Pancreas (tissue), 10 donors: ENCODE measurements at places on chromosomes 2 and 18. TPM values are rescaled to one million over a fixed set of nuclear protein-coding genes. Genes with fewer than 3 reads are reported as not detected.
A peak's percentile ranks its signal among the peaks of the same experiment; 100 is the strongest.

DNA sequence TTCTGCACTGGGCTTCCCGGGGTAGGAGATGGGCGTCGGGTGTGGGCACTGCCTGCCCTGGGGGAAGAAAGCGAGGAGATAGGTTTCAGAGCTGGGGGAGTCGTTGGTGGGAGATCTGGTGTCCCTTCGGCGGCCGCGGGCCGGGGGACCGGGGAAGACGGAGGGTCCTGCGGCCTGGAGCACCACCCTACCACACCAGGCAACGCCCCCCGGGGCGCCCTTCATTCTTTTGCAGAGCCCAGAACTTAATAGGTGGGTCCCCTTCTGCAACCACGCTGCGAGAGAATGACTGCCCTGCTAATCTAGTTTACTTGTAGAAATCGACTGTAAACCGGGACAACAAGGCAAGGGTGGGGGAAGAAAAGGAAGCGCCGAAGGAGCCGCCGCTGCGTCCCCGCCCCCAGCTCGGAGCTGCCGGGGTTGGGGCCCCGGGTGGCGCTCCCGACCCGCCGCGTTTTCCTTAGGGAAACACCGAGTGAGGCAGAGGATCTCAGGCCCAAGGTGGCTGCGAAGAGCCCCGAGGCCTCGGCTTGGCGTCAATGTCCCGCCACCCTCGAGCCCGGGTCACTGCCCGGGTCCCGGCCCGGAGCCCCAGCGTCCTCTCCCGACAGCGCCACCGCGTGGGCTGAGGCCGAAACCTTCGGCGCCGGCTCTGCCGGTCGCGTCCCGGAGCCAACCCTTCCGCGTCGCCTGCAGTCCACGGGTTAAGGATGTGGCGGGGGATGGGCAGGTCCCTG is 5.4 kb upstream of the SATB2 start:
- H3K4me3 ChIP-seq = peak overlapping the region; percentile 21
- H3K27me3 ChIP-seq = peaks cover 19% of the 10 kb centered on the region
- no peaks in the 10 kb centered on the region for H3K36me3 ChIP-seq
- H3K27ac ChIP-seq = no peak overlapping the region

DNA sequence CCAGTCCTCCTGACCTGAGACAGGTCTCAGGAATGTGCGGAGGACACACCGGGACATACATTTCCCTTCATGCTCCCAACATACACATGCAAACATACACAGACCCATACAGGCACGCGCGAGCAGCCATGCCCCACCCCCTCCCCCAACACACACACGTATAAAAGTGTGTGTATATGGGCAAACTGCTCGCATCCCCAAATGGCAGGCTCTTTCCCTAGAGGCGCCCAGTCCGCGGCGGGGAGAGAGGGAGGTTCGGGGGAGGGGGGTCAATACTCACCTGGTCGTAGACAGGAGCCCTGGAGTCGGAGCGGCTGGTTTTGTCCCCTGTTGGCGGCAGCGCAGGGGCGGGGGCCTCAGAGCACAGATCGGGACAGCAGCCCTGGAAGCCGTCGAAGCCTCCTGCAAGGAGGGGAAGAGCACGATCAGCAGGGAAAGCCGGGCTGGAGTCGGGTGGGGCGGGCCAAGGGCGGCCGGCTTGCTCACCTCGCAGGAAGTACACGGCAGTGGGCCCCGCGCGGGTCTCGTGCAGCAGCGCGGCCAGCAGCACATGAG is 682 bp downstream of the DUSP2 start:
- no peak overlapping the region for H3K27ac ChIP-seq
- peak overlapping the region; percentile 47 for H3K4me3 ChIP-seq
- H3K4me1 ChIP-seq = no peaks in the 10 kb centered on the region
- no peak for DNase-seq

- H3K4me1 ChIP-seq = no peaks in the 10 kb centered on the region
- no peak overlapping the region for H3K27ac ChIP-seq
- no peak for DNase-seq
- H3K36me3 ChIP-seq = no peaks in the 10 kb centered on the region
Measured at GRCh38 chr18:48734460-48734859, 195.6 kb downstream of the CTIF start.

GRCh38 chr2:10235099-10235908 is 67.4 kb upstream of the HPCAL1 start:
- no peaks in the 10 kb centered on the region for H3K27me3 ChIP-seq
- no peak for DNase-seq
- H3K36me3 ChIP-seq = no peaks in the 10 kb centered on the region

DNA sequence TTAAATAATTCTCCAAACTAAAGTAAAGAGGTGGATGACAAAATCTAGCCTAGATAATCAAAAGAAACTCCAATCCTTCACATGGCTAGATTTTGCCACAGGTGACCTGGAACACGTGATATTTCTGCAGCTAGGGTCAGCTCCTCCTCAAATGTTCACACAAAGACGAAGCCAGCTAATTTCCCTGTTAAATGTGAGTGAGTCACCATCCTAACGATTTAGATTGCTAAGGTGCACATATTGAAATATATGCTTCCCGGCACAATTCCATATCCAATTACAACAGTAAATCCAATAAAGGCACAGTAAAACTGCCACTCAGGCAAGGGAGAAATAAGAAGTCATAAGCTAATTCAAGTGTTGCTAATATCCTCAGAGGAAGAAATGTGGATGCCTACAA is 28.7 kb downstream of the IKZF2 start:
- no peaks in the 10 kb centered on the region for H3K36me3 ChIP-seq
- H3K27ac ChIP-seq = no peak overlapping the region
- no peaks in the 10 kb centered on the region for H3K4me1 ChIP-seq
- no peak overlapping the region for H3K4me3 ChIP-seq
- H3K27me3 ChIP-seq = no peaks in the 10 kb centered on the region

GRCh38 chr18:68922392-68922791 is 124.5 kb downstream of the CCDC102B start:
- no peaks in the 10 kb centered on the region for H3K27me3 ChIP-seq
- no peaks in the 10 kb centered on the region for H3K36me3 ChIP-seq
- H3K4me3 ChIP-seq = no peak overlapping the region
- H3K4me1 ChIP-seq = no peaks in the 10 kb centered on the region
- H3K27ac ChIP-seq = no peak overlapping the region

GRCh38 chr2:125405816-125406215 is 1250.1 kb upstream of the GYPC start:
- H3K4me3 ChIP-seq = no peak overlapping the region
- no peak overlapping the region for H3K27ac ChIP-seq
- no peaks in the 10 kb centered on the region for H3K27me3 ChIP-seq
- no peaks in the 10 kb centered on the region for H3K36me3 ChIP-seq

DNA sequence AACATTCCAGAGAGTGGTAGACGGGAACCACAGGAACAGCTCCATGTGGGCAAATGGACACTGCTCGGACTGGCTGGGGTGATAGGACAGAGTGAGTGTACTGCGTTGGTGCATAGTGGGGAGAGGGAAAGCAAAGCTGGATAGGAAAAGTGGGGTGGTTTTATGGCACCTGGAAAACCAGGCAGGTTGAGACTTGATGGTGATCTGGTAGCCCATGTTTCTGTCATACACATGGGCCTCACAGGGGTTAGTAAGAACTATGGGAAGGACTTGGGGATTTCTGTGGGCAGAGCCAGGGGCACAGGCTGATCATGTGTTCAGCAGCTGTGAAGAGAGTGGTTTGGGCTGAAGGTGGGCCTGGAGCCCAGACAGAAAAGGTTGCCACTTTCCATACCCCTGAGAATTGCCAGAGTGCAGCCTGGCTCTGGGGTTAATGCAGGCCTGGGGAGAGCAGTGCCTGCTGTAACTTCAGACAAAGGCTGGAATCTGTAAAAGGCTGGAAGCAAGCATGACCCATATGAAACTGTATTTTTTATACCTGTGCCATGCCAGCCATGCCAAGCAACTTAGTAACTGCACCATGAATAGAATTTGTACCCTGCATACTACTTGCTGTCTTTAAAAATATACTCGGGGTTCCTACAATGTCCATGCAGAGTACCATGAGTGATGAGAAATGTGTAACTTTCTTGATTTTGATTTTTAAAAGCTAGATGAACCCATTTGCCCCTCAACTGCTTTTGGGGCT is 41.9 kb downstream of the RPIA start:
- H3K4me1 ChIP-seq = peaks cover 11% of the 10 kb centered on the region
- no peak overlapping the region for H3K4me3 ChIP-seq
- no peaks in the 10 kb centered on the region for H3K36me3 ChIP-seq
- H3K27ac ChIP-seq = no peak overlapping the region
- DNase-seq = no peak
- H3K27me3 ChIP-seq = no peaks in the 10 kb centered on the region

GRCh38 chr2:137175246-137175645 is 409.9 kb downstream of the THSD7B start:
- no peak overlapping the region for H3K4me3 ChIP-seq
- H3K27ac ChIP-seq = no peak overlapping the region
- DNase-seq = no peak
- H3K4me1 ChIP-seq = no peaks in the 10 kb centered on the region

GRCh38 chr2:226300196-226300886 is 499.3 kb downstream of the IRS1 start:
- H3K27me3 ChIP-seq = no peaks in the 10 kb centered on the region
- no peaks in the 10 kb centered on the region for H3K36me3 ChIP-seq
- H3K27ac ChIP-seq = no peak overlapping the region

GRCh38 chr2:159946326-159946999 is 116.0 kb downstream of the PLA2R1 start:
- H3K36me3 ChIP-seq = no peaks in the 10 kb centered on the region
- no peaks in the 10 kb centered on the region for H3K4me1 ChIP-seq
- H3K4me3 ChIP-seq = no peak overlapping the region
- no peaks in the 10 kb centered on the region for H3K27me3 ChIP-seq

DNA sequence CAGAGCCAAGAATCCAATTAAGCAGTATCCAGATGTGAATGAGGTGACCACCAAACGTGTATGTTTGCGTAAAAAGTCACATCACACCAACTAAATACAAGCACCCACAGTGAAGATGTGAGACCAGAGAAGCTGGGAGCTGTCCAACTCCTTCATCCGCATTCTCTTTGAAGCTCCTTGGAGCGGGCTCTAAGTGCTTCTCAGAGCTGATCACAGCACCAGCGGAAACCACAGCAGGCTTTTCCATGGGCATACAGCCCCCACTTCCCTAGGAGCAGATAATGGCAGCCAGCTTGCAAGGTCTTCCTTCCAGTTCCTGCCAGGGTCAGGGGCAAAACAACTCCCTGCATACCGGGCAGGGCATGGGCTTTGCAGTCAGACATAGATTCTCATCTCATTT is 36.4 kb downstream of the REEP1 start:
- H3K36me3 ChIP-seq = no peaks in the 10 kb centered on the region
- no peaks in the 10 kb centered on the region for H3K27me3 ChIP-seq
- no peak for DNase-seq
- H3K27ac ChIP-seq = no peak overlapping the region
- no peaks in the 10 kb centered on the region for H3K4me1 ChIP-seq
- H3K4me3 ChIP-seq = no peak overlapping the region

GRCh38 chr2:235914756-235915155 is 253.4 kb downstream of the GBX2 start:
- H3K27me3 ChIP-seq = no peaks in the 10 kb centered on the region
- DNase-seq = no peak
- H3K27ac ChIP-seq = no peak overlapping the region
- no peak overlapping the region for H3K4me3 ChIP-seq
- H3K4me1 ChIP-seq = no peaks in the 10 kb centered on the region

DNA sequence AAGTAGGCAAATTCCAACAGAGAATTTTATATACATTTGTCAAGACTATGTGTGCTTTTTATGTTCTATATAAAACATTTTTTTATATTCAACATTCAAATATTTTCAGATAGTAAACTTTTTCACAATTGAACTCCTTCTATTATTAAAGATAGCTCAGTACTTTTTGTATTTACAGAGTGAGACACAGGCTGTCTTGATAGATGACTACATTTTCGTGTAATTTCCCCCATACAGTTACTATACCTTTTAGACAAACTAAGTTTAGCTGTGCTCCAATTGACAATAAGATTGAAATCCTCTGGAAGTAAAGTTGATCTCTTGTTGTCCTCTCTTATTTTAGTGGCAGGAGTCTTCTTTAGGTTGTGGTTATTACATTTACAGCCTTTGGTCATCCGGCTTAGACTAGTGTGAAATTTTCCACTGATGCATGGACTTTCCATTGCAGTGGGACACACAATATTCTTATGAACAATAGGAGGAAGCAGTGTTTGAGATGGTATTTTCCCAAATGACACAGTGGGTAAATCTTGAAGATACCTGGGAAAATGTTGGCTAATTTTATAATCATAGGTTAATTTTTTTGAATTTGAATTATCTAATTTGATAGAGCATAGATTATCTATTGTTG is 21.0 kb downstream of the ZSWIM2 start:
- no peaks in the 10 kb centered on the region for H3K27me3 ChIP-seq
- DNase-seq = no peak
- H3K36me3 ChIP-seq = no peaks in the 10 kb centered on the region
- no peaks in the 10 kb centered on the region for H3K4me1 ChIP-seq
- H3K4me3 ChIP-seq = no peak overlapping the region

- no peaks in the 10 kb centered on the region for H3K36me3 ChIP-seq
- no peaks in the 10 kb centered on the region for H3K27me3 ChIP-seq
- H3K27ac ChIP-seq = no peak overlapping the region
Measured at GRCh38 chr2:5093518-5093917, 598.7 kb upstream of the SOX11 start.

- H3K4me1 ChIP-seq = no peaks in the 10 kb centered on the region
- DNase-seq = peak; percentile 15
- H3K27me3 ChIP-seq = no peaks in the 10 kb centered on the region
Measured at GRCh38 chr2:43270930-43271615, 44.7 kb upstream of the ZFP36L2 start.

GRCh38 chr2:38148501-38148900 is 72.5 kb upstream of the CYP1B1 start:
- no peak overlapping the region for H3K4me3 ChIP-seq
- H3K4me1 ChIP-seq = no peaks in the 10 kb centered on the region
- H3K36me3 ChIP-seq = no peaks in the 10 kb centered on the region
- H3K27ac ChIP-seq = no peak overlapping the region

- no peak overlapping the region for H3K4me3 ChIP-seq
- H3K4me1 ChIP-seq = no peaks in the 10 kb centered on the region
- no peak overlapping the region for H3K27ac ChIP-seq
- DNase-seq = no peak
- no peaks in the 10 kb centered on the region for H3K27me3 ChIP-seq
Measured at GRCh38 chr2:221088506-221088905, 483.6 kb downstream of the EPHA4 start.

- H3K27me3 ChIP-seq = no peaks in the 10 kb centered on the region
- H3K27ac ChIP-seq = no peak overlapping the region
Measured at GRCh38 chr2:94994063-94994913, 31.2 kb upstream of the MAL start.

DNA sequence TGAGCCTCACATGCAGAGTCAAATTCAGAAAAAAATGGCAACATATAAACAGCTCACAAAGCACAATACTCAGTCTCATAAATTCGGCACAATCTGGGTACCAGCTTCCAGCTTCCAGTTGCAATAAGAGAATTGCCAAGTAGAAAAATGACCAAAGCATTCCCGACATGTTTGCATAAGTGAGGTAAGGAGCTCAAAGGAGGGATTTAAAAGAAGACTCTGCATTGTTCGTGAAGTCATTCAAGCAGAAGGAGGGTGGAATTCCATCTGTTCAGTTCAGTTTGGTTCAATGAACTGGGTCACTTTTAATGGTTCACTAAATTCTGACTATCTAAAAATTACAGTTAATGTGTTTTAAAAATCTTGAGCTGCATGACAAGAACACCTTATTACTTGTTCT is 106.7 kb upstream of the KLHL14 start:
- no peaks in the 10 kb centered on the region for H3K27me3 ChIP-seq
- DNase-seq = no peak

Gene ARPC2
- total RNA-seq = 66.3 TPM

Gene IL1F10
- not detected for total RNA-seq

Gene EHD3
- total RNA-seq = 3.5 TPM

Gene DOCK10
- 16.3 TPM for total RNA-seq

Gene VIL1
- total RNA-seq = 10.7 TPM

Gene TDRD15
- total RNA-seq = not detected

Gene POTEJ
- total RNA-seq = 0.06 TPM

Gene FOXD4L1
- total RNA-seq = 0.08 TPM

Gene UGT1A1
- total RNA-seq = not detected

Gene ABCG8
- not detected for total RNA-seq

Gene CTDP1
- 9.8 TPM for total RNA-seq

Gene RASGRP3
- total RNA-seq = 1.9 TPM
